ENCODE measurements at places on chromosomes 5 and 9. TPM values are rescaled to one million over a fixed set of nuclear protein-coding genes. Genes with fewer than 3 reads are reported as not detected.
A peak's percentile ranks its signal among the peaks of the same experiment; 100 is the strongest.

Gene SLC45A2
- total RNA-seq = not detected

Gene SLC1A3
- total RNA-seq = 5.8 TPM

GRCh38 chr9:131028221-131028884 is 19.4 kb downstream of the LAMC3 start:
- no peak for DNase-seq

GRCh38 chr9:133944746-133945135 is 47.4 kb downstream of the VAV2 start:
- DNase-seq = peak; percentile 94

DNA sequence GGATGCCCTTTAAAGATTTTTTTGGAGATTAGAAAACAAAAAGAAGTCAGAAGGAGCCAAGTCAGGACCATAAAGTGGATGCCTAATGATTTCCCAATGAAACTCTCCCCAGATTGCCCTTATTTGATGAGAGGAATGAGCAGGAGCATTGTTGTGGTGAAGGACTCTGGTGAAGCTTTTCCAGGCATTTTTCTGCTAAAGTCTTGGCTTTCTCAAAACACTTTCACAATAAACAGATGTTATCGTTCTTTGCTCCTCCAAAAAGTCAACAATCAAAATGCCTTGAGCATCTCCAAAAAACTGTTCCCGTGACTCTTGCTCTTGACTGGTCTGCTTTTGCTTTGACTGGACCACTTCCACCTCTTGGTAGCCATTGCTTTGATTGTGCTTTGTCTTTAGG is 121.8 kb downstream of the CAAP1 start:
- DNase-seq = no peak

DNA sequence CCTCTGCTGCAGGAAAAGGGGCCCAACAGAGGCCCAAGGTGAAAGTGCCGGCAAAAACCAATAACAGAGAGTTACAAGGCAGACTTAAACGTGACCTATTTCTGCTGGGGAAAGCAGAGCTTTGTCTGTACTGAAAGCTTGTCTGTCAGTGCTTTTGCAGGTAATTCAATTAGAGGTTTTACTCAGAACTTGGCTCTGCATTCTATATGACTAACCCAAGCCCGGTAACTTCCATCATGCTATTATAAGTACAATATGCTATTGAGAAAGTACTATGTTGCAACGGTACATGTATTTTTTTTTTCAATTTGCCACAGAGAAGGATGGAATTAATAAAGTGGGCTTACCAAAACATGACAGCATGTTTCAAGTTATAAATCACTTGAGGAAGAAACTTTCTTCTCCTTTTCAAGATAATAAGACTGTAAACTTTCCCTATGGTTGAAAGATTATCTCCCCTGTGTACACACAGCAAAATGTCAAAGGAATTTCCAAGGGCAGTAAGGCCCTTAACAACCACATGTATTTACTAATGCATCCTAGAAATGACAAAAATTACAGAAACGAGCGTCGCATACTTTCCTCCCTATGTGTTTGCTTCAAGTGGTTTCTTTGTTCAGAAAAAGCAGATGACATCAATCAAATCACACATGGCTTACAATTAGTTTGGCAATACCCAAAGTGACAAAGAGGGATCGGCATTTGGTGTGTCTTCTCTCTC is 282.4 kb downstream of the EFNA5 start:
- DNase-seq = peak; percentile 65

- DNase-seq = no peak
Measured at GRCh38 chr5:133781436-133782225, 169.3 kb upstream of the FSTL4 start.

- peak; percentile 70 for DNase-seq
Measured at GRCh38 chr9:83061036-83061435, 1.9 kb downstream of the RASEF start.

- DNase-seq = no peak
Measured at GRCh38 chr5:93635991-93636390, 53.0 kb downstream of the NR2F1 start.

DNA sequence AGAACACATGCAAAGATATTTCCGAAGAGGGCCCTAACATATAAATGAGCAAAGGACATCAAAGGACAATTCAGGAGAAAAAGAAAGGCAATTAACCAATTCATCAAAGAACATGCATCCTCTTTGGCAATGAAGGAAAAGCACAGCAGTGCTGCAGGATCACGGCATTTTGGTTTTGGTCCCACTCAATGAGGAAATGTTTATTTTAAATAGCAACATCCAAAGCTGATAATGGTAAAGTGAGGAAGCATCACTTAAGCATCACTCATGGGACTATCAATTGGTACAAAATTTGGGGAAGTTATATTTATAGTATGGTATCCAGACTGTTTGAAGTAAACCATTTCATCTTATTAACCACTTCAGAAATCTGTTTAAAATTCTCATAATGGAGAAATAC is 5.5 kb upstream of the CXCL14 start:
- no peak for DNase-seq

GRCh38 chr9:130034570-130034969 is 8.4 kb downstream of the FNBP1 start:
- DNase-seq = peak; percentile 23

DNA sequence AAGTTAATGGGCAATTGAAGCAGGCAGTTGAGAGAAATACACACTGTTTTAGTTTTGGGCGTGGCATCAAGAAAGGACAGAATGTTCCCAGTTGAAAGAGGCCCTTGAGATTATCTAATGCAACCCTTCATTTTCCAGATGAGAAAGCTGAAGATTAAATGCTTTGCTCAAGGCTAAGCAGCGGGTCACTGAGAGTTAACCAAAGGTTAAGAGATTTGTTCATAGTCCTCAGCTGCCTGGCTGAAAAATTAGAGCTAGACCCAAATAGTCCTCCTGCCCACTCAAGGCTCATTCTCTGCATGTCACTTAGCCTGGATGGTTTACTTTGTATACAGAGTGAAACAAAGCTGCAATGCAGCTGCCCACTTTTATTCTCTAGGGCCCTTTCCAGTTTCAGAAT is 46.7 kb upstream of the MAMDC2 start:
- DNase-seq = no peak

GRCh38 chr9:32706725-32707100 is 71.2 kb upstream of the TAF1L start:
- DNase-seq = peak; percentile 84

- no peak for DNase-seq
Measured at GRCh38 chr9:136432591-136432990, 7.1 kb downstream of the INPP5E start.

DNA sequence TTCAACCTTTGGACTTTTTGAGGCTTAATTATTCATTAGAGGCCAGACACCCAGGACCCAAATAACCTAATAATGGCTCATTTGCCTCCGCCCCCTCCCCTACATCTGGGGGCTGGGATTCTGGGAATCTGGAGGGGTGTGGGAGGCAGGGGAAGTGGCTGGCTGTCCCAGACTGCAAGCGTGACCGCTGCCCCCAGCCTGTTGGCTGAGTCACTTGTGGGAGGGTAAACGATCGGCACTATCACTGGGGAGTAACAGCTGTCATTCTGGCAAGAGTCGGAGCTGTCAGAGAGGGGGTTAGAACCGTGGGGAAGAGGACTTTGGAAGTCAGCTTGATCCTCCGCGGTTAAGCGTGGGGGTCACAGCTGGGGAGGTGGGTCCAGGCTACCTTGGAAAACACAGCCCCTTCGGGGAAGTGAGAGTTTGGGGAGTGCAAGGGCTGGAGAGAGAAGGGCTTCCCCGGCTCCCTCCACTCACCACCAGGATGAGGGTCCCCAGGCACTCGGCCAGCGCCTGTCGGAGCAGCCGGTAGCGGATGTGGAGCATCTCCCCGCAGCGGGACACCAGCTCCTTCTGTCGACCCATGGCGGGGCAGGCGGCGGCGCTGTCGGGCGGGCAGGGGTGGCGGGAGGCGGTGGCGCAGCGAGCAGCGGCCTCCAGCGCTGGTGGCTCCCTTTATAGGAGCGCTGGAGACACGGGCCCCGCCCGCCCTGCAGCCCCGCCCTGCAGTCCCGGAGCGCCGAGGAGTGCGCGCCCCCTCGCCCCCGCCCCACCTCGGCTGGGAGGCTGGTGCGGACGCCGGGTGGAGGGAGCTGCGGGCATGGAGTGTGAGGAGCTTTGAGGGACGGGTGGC is at the start of gene AQP3:
TSS of gene AQP3 (minus strand) at position 648 of the 853 bp plus-strand sequence. CDS start at position 585, 63 bp downstream.
- DNase-seq = peak; percentile 89

DNA sequence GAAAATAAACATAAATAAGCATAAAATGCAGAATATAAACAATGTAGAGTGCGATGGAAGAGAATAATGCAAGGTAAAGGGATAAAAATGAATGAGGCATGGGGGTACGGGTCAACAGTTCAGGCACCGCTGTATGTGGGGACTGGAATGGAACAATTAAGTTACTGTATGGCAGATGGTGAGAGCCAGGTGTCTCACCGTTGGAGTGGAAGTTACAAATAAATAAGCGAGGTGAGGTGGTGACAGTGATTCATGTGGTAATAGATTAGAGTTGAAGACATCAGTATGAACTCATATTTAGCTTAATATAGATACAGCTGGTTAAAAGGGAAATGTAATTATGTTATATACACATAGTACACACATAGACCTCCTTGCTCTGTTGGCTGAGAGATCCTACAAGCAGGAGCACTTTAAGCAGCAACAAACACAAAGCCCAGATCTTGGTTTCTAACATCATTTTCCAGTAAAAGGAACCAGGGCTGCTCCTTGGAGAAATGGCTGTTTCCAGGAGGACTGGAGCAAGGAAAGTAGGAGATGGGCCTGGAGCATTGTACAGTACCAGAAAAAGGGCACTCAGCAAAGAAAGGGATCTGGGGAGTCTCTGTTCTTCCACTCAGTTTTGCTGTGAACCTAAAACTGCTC is 2.4 kb upstream of the OMD start:
- DNase-seq = no peak

DNA sequence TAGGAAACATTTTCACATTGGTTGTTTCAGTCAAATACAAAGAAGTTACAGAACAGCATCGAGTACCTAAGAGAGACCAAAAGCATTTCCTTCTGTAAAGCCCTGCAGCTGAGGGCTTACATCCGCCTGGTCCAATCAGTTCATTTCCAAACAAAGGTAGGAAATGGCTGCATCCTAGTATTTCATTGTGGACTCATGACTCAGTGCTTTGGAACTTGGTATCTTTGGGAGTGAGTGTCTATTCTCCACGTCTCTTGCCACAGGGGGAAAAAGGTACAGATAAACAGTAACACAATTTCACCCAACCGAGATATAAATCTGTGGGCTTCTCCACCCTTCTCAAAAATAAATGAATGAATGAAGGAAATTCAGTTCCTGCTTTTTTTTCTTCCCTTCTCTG is 75.4 kb downstream of the NFIB start:
- peak; percentile 91 for DNase-seq
